Breast epithelium (tissue), 4 donors: ENCODE measurements at places on chromosomes 2 and 18. TPM values are rescaled to one million over a fixed set of nuclear protein-coding genes. Genes with fewer than 3 reads are reported as not detected.

DNA sequence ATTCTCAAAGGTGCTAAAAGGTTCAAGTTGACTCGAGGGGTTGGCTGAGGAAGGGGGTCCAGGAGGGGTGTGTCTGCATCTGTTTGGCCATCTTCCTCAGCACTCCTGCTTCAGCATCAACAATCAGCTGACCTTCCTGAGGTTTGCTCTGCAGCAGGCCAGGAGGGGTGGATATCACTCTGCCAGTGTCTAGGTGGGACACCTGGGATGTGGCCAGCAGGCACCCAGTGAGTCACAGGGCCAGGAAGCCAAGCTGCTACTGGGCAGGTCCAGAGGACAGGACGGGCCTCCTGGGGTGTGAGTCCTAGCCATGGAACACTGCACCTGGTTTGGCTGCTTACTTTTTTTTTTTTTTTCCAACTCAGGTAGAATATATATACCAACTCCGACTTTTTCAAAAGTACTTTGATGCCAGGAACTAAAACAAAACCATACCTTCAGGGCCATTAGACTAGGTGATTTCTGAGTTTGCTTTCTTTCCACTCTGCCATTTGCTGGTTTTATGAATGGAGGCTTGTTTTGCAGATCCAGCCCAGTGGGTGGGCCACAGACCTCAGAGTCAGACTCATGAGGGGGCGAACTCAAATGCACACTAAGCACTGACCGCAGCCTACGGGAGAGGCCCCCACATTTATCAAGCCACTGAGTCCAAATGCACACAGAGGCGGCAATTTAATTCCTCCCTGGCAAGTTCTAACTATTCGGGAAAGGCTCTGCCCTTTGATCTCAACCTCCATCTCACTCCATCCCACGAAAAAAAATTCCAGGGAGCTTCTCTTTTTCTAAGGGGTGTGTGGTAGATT lies 76.0 kb downstream of the UXS1 start:
- no peak for DNase-seq

DNA sequence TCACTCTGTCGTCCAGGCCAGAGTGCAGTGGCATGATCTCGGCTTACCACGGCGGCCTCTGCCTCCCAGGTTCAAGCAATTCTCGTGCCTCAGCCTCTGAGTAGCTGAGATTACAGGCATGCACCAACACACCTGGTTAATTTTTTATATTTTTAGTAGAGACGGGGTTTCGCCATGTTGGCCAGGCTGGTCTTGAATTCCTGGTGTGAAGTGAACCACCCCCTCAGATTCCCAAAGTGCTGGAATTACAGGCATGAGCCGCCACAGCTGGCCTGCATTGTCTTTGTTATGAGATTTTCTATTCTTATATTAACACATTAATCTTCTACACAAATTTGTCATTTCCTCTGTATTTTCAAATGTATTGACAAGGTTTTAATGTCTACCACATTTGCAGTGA lies 75.2 kb downstream of the SEPTIN10 start:
- DNase-seq: no peak

DNA sequence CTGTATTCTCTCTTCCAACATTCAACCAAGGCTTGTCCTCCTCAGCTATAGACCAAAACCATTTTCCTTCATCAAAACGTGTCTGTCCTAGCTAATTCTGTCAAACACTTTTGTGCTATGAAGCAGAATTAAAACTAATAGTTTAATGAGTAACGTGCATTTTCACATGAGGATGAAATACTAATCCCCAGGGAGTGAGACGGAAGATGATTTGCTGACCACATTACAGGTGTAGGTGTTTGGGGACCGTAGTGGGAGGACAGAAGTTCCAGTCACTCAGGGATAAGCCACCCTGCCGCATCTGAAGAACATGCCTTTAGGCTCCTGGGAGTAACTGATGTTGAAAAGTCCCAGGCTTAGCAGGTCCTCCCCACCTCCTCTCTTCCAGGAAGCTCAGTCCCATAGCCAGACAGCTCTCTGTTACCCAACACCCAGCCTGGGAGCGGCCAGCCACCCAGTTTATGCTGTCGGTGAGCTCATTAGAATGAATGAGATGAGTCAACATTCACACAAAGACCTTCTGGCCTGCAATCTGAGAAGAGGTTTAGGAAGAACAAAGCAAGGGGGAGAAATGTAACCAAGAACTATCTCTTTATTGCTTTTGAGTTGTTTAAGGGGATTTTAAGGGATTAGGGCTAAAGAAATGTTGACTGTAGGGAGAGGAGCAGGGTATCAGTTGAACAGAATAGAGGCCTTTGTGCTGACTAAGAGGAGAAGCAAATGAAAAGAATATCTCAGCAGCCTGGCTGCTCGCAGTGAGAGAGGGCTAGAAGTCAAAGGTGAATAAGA lies 122.5 kb downstream of the FOXI3 start:
- DNase-seq: no peak

The AKAIN1 gene
- total RNA-seq: not detected

GRCh38 chr18:38241736-38242135 lies 676.1 kb upstream of the CELF4 start:
- DNase-seq: no peak

GRCh38 chr2:9765611-9766531 lies 77.4 kb upstream of the TAF1B start:
- peak; percentile 38 for DNase-seq

DNA sequence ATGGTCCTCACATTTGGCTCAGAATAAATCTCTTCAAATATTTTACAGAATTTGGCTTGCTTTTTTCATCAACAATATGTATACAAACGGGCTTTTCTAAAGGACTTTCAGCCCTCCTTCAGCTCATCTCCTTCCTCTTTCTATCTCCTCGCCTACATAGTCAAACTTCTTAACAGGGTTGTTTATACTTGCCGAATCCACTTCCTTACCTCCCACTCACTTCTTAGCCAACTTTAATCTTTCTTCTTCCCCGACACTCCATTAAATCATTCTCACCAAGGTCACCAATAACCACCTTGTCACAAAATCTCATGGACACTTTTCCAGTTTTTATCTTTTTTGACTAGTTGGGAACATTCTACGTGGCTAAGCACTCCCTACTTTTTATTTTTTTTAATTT lies 325.2 kb downstream of the PLCL1 start:
- no peak for DNase-seq

The SRD5A2 gene
- total RNA-seq: 0.33 TPM

DNA sequence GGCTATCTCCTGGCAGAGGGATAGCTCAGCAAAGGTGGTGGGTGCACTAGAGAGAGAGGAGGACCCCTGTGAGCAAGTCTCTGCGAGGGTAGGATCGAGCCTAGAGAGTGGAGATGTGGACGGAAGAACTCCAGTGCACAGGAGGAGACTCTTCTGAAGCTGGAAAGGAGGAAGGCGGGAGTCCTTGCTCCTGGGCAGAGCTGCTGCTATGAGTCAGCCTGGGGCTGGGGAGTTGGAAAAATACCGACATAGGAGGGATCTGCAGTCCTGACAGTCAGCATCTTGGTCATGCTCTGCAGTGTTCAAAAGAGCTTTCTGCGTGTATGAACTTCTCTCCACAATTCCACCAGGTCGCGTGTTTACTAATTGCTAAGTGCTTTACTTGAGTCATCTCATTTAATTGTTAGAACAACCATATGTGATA lies 233.8 kb downstream of the LDLRAD4 start:
- no peak for DNase-seq

The IL18RAP gene
- total RNA-seq: 1.4 TPM

GRCh38 chr2:149259136-149259535 lies 71.3 kb upstream of the LYPD6 start:
- DNase-seq: no peak

DNA sequence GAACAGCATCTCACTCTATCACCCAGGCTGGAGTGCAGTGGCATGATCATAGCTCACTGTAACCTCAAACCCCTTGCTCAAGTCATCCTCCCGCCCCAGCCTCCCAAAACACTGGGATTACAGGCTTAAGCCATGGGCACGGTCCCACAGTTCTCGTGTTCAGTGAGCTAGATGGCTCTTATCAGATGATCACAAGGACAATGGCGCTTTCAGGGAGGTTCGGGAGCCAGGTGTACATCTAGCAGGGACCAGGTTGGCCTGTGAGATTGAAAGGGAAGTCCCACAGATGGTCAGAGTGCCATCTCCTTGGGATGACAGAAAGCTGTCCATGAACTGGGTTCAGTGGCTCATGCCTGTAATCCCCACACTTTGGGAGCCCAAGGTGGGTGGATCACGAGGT lies 14.1 kb upstream of the FHOD3 start:
- no peak for DNase-seq

- no peak for DNase-seq
Measured at GRCh38 chr2:71078624-71079023, 10.2 kb downstream of the NAGK start.

GRCh38 chr2:30947686-30948085 lies 140.4 kb upstream of the CAPN13 start:
- no peak for DNase-seq

GRCh38 chr2:128281852-128282245 lies 36.8 kb downstream of the HS6ST1 start:
- DNase-seq: peak; percentile 22

DNA sequence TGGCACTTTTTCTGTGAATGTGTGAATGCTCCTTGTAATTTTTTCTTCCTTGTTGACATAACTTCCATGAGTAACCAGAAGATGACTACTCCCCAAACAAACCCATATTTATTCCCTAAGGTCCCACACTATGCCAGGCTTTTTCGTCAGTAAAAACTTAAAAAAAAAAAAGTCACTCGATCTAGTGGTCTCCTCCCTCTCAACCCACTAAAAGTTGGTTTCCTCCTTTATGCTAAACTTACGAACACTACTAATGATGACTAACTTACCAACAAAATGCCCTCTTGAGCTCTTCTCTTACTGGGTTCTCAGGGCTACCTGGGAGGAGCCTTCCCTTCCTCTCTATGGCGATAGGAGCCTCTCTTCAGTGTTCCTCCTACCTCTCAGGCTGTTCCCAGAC lies 18.2 kb downstream of the ACVR1 start:
- DNase-seq: no peak

GRCh38 chr2:182259629-182260150 lies 167.1 kb downstream of the PDE1A start:
- no peak for DNase-seq

The TEKT4 gene
- total RNA-seq: not detected

- DNase-seq: no peak
Measured at GRCh38 chr2:105834931-105835330, 90.2 kb downstream of the NCK2 start.

The RAMP1 gene
- 8.2 TPM for total RNA-seq

The TMEM163 gene
- 0.66 TPM for total RNA-seq
